ENCODE measurements at places on chromosomes 6 and 20.
A peak's percentile ranks its signal among the peaks of the same experiment; 100 is the strongest.

GRCh38 chr6:166614589-166614988 lies 12.5 kb downstream of the RPS6KA2 start:
- no peak for DNase-seq

GRCh38 chr20:31823360-31824124 lies 4.4 kb downstream of the MYLK2 start:
- DNase-seq = no peak

GRCh38 chr6:161493576-161494118 lies 219.8 kb upstream of the AGPAT4 start:
- DNase-seq = no peak

- no peak for DNase-seq
These were observed 98.8 kb downstream of the CCDC170 start for GRCh38 chr6:151592449-151593159.

- DNase-seq = no peak
These were observed 66.2 kb upstream of the SLC22A1 start for GRCh38 chr6:160055378-160055777.

DNA sequence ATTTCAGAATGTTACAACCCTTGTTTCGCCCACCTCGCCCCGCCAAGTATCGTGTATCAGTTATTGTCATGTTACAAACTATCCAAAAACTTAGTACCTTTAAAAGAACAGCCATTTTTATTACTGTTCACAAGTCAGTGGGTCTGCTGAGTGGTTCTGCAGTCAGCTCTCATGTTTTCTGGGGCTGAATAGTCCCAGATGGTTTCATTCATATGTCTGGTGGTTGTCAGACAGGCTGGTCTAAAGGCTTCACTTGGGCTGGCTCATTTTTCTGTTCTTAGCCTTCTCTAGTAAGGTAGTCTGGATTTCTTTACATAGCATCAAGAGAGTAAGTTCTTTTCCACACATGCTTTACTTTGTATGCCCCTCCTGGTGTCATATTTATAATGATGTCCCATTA lies 8.6 kb downstream of the ZNF292 start:
- no peak for DNase-seq

DNA sequence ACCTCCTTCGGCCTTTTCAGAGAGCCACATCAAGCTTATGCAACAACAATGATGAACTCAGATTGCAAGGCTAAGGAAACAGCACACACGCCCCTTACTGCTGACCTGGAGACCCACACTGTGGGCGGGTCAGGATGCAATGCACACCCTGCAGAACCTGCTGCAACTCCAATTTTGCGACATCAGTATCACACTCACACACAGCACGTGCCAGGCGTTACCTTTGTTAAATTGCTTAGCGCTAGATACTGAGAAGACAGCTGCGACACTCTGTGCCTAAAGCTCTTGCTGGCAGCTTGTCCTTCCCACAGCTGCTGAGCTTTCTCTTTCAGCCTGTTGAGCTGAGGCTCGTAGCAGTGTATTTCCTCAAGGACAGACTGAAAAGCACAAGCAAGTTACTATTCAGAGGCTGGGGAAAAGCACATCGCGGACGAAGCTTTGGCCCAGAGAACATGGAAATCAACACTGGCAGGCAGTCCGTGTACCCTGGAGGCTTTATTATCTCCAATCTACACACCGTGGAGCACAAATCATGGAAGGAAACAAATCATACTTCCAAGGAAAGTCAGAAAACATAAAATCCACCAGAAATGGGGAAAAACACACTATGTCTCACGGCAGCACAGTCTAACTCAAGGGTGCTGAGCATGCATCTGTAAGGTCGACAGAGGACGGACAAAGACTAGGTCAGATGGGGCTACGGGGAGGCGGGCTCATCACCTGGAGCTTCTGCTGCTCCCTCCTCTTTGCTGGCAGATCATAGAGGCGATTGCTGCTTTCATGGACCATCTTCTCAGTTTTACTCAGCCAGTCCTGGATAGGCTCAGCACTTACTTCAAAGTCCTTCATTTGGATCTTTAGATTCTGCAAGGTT lies 268.2 kb downstream of the SYNE1 start:
- DNase-seq = peak; percentile 95
